ENCODE measurements at places on chromosomes 13 and 19.

DNA sequence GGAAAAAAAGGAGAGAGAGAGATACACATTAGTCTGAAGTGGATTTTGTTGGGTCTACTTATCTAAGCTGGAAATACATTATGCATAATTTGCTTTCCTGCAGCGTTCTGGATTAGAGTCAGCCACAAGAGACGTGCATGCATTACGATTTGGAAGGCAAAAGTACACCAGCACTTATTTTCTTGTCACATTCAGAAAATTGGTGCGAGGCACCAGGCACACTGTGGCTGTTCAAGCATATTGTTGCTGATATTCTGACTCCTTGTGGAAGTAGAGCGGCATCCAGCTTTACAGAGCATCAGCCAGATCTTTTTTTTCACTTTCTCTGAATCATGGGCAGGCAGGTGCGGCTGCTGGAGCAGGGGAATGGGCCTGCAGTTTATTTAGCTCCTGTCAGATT, 905.6 kb upstream of the SPRY2 start:
- DNase-seq, result no peak

DNA sequence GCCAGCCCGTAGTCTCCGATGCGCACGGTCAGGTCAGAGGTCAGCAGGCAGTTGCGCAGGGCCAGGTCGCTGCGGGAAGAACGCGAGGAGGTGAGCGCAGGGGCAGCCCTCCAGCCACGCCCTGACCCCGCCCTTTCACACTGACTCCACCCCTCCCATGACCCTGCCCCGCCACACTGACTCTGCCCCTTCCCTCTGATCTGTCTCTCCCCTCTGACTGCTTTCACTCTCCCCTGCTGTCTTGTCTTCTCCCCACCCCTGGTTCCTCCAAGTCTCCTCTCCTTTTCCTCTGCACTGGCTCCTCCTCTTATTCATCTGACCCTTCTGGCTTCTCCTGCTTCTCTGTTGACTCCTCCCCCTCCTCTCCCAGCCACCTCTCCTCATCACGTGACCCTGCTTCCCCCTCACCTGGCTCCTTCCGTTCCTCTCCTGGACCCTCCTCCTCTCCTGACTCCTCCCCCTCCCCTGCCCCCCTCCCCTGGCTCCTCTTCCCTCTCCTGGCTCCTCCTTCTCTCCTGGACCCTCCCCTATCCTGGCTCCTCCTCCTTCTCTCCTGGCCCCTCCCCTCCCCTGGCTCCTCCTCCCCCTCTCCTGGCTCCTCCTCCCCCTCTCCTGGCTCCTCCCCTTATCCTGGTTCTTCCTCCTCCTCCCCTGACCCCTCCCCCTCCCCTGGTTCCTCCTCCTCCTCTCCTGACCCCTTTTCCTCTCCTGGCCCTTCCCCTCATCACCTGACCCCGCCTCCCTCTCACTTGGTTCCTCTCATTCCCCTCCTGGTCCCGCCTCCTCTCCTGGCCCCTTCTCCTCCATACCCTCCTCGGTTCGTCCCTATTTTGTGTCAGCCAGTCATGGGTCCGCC, 9.9 kb downstream of the LMTK3 start:
- no peak for DNase-seq

DNA sequence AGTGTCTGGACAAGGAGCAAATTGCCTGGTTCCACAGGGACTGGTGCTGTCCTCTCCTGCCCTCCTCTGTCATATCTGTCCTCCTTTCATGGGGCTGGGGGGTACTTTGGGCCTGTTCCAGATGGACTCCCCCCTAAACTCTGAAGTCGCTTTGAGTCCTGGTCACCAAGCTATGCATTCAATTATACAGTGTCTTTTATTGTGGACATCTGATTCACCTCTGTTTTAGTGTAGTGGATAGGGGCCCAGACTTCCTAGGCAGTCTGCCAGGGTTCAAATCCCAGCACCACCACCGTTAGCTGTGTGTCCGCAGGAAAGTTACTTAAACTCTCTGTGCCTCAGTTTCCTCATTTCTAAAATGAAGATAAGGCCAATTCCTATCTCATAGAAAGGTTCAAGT, 21.0 kb upstream of the IRS2 start:
- DNase-seq, result no peak

DNA sequence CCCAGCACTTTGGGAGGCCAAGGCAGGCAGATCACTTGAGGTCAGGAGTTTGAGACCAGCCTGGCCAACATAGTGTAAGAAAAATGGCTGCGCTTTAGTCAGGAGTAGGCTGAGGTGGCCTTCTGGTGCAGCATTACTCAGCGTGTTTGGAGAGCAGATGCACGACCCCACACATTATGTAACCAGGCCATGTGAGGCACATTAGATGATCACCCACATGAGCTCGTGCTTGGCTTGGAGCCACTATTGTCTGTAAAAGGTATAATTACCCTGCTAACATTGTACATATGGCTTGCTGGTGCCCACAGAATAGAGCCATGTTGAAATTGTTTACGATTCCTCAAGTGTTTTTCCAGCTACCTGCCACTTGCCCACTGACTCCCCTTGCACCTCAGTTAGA, 24.0 kb upstream of the SCEL start:
- DNase-seq, result no peak

DNA sequence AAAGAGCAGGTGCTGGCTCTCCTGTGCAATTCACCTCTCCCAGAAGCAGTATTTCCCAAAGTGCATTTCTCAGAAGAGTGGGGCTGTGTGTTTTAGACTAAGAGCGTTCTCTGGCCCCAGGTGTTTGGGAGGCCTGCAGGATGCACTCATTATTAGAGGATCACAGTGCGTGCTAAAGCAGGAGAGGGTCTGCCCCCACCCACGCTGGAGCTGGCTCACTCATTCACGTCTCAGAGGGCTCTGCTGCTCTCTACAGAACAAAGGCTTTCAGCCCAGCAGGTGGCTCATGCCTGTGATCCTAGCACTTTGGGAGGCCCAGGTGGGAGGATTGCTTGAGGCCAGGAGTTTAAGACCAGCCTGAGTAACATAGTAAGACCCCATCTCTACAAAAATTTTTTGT, 756.7 kb downstream of the UQCRFS1 start:
- no peak for DNase-seq

GRCh38 chr19:343941-344624, 513 bp downstream of the MIER2 start:
- DNase-seq, result no peak

GRCh38 chr19:10353793-10354391, 14.5 kb upstream of the ICAM3 start:
- DNase-seq, result no peak

DNA sequence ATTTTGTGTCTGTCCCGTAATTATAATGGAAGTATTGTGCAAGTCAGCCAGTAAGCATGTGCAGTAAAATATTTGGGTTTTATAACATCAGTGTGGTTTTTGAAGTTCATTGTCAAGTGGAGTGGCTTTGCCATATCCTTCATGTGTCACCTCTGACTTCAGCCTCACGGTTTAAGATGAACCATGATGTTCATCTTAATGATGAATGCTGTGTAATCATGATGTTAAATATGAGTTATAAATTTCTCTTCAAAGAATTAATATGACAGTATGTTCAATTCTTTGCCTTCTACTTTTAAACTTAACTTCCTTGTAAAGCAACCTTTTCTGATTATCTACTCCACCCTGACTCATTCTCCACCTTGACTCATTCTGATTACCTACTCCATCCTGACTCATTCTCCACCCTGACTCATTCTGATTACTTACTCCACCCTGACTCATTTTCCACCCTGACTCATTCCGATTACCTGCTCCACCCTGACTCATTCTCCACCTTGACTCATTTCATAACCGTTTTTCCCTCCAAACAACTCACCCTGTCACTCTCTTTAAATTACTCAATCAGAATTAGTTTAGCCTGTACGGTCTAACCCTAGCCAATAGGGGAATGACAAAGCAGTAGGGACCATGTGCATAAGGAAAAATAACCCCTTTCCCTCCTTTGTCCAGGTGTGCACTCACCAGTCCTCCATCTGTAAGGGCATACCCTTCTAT, 50.3 kb upstream of the ANKRD10 start:
- DNase-seq, result no peak

DNA sequence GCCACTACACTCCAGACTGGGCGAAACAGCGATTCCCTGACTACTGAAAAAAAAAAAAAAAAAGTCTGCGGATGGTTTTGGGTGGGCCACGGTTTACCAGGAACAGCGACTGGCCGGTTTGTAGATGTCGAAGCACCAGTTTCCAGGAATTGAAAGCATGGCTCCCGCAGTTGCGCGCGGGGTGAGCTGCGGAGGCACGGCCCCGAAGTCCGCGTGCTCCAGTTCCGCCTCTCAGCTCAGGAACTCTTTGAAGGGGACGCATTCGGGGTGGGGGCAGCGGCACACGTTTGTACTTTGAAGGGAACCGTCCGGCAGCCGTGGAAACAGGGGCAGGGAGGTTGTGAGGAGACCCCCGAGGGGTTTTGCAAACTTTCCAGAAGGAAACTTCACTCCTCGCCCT, 27.1 kb upstream of the PABPC3 start:
- DNase-seq, result no peak

GRCh38 chr19:18017275-18018083, 9.5 kb downstream of the ARRDC2 start:
- DNase-seq, result no peak

DNA sequence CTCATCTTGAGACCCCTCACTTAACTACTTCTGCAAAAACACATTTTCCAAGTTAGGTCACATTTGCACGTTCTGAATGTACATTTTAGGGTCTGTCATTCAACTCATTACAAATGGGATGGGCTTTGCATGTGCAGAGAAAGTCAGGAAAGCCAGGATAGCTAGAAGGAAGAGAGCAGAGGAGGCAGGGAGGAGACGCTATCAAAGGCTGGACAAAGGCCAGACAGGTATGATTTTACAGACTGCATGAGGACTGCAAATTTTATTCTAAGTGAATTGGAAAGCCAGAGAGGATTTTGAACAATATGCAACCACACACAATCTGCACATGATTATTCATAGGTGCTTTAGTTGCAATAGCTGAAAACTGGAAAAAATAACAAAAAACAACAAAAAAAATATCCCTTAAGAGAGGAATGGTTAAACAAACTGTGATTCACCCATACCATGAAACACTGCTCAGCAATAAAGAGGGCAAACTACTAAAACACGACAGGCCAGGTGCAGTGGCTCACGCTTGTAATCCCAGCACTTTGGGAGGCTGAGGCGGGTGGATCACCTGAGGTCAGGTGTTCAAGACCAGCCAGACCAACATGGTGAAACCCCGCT, 21.1 kb downstream of the SYDE1 start:
- DNase-seq, result no peak

DNA sequence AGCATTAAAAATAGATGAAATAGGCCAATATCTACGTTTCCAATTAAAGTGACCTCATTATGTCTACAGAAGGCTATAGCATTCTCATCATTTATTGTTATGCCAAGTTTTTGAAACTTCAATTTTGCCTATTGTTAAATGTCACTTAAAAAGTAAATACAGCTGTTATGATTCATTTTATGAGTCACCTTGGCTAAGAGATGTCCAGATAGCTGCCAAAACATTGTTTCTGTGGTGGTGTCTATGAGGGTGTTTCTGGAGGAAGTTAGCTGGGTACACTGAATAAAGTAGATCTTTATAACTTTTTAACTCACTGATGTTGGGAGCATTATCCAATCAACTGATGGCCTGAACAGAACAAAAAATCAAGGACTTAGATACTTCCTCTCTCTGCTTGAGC, 1209.7 kb upstream of the PCDH9 start:
- no peak for DNase-seq

GRCh38 chr19:33311326-33311682, 9.0 kb upstream of the CEBPA start:
- DNase-seq, result no peak

DNA sequence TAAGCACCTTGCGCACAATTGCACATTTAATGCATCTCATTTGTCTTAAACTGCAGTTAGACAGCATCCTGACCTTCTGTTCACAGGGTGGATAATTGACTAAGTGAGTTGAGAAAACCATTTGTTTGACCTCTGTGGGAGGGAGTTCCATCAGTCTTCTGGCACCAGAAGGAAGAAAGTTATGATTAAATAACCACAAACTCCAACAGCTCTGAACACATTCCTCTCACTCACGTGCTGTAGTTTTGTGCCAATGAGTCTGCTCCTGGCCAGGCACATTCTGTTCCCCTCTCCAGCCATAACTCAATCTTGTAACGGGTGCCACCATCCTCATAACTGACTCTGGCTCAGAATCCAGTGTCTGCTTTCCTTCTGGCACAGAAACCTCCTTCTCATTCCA, 817.2 kb downstream of the SLITRK1 start:
- no peak for DNase-seq

DNA sequence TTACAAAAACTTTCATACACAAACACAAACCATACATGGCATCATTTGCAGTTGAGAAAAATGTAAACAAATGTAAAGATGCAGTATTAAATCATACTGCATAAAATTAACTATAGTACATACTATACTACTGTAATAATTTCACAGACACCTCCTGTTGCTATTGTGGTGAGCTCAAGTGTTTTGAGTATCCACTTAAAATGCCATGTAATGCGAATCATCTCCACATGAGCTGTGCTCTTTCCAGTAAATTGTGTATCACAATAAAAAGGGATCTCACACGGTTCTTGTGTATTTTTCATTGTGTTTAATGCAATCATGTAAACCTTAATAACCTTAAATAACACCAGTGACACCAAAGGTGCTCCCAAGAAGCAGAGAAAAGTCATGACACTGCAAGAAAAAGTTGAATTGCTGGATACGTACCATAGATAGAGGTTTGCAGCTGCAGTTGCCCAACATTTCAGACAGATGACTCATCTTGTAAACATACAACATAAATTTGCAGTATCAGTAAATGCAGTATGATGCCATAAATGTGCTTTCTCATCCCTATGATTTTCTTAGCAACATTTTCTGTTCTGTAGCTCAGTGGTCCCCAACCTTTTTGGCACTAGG, 166.6 kb downstream of the RAP2A start:
- no peak for DNase-seq

DNA sequence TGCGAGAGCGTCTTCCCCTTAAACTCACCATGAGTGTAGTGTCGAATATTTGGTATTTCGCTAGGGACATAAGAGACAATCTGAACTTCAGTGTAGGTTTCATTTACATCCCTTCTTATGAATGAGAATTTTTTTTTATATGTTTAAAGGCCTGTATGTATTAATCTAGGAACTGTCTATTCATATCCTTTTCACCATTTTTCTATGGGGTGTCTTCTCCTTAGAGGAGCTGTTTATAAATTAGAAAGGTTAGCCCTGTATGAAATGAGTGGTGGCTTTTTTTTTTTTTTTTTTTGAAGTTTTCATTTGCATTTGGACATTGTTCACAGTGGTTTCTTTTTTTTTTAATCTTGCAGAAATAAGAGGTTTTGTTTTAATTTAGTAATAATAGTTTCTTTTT, 7.6 kb downstream of the ZNF146 start:
- DNase-seq, result no peak

DNA sequence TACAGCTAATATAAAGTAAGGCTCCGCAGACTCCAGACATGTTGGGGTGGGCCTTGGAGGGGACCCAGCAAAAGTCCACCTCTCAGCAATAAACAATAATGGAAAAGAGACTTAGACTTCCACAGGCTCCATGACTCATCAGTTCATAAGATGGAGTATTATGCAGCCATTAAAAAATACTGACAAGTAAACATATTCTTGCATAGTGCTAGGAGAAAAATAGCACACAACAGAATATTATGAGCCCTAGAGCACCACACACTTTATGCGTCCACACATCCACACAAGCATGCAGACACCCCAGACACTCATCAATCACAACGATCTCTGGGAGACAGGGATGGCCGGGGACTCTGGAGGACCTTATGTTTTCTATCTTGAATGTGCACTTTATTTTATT, 46.0 kb downstream of the PDCD5 start:
- no peak for DNase-seq

- no peak for DNase-seq
These were observed 1.3 kb upstream of the SIGLEC9 start for GRCh38 chr19:51123381-51123800.
